ENCODE measurements at places on chromosomes 4 and X.

DNA sequence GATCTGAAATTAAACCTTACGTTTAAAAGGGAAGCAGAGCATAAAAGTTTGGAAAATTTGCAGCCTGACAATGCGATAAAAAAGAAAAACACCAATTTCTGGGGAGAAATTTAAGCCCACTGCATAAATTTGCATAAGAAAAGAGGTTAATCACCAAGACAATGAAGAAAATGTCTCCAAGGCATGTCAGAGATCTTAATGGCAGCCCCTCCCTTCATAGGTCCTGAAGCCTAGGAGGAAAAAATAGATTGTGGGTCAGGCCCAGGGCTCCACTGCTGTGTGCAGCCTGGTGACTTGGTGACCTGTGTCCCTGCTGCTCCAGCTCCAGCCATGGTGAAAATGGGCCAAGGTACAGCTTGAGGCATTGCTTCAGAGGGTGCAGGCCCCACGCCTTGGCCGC is 264.0 kb upstream of the CT83 start:
- no peak for DNase-seq

DNA sequence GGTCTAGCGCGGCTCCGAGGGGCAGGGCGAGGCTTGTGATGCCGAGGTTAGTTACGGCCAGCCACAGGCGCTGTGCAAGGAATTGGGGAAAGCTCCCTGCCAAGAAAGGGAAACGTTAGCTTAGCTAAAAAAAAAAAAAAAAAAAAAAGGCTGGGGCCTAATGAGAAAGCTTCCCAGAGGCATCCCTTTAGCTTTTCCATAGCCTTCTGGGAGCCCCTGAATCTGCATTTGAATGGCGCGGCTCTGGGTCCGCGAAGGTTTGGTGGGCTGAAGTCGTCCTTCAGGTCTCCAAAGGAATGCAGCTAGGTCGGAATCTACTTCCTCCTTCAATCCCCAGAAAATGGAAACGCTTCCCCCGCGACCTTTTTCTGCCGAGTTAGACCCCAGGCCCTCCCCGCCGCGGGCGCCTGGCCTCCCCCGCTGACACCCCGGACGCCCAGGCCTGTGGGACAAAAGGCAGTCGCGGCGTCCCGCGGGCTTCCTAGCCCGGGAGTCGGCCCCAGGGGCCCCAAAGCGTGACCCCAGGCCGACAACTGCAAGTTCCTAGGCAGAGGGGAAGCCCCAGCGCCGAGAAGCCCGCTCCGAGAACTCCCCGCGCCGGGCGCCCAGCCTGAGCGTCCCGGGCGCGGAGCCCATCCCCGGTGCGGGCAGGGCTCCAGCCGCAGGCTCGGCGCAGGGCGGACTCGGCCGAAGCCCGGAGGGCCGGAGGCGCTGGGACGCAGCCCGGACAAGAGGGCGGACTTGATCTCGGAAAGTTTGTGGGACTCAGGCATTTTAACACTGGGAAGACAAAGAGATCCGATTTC is 605 bp upstream of the FAT1 start:
- DNase-seq, result peak; percentile 23

DNA sequence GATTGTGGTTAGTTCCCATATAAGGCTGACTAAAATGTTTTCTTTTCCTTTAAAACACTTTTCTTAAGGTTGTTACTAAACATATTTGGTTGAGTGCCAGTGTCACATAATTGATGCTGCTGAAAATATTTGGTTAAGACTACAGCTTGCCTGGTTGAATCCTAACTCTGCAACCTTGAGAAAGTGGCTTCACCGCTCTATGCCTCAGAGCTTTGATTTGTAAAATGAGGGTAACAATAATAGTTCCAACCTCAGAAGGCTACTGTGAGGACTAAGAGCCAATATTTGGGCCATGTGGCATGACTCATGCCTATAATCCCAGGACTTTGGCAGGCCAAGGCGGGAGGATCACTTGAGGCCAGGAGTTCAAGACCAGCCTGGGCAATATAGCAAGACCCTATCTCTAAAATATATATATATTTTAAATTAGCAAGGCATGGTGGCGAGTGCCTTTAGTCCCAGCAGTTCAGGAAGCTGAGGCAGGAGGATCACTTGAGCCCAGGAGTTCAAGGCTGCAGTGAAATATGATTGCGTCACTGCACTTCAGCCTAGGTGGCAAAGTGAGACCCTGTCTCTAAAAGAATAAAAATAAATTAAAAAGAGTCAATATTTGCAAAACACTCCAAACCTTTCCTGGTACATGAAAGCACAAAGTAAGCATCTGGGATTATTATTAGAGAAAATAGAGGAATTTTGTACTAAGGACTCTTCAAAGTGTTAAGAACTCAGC is 7.1 kb upstream of the NEIL3 start:
- DNase-seq, result no peak

DNA sequence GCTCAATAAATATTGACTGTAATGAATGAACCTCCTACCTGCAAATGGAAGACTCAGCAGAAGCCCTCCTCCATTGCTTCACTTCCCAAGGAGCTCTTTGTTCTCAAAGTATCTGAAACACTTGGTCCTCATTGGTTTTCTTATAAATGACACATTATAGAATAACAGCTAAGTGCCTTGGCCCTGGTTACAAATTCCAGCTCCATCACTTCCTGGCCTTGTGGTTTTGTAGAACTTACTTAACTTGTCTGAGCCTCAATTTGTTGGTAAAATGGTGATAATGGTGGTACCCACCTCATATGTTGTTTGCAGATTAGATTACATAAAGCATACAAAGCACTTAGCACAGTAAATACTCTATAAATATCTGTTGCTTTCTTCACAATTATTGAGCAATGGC is 25.2 kb upstream of the SMIM20 start:
- no peak for DNase-seq

DNA sequence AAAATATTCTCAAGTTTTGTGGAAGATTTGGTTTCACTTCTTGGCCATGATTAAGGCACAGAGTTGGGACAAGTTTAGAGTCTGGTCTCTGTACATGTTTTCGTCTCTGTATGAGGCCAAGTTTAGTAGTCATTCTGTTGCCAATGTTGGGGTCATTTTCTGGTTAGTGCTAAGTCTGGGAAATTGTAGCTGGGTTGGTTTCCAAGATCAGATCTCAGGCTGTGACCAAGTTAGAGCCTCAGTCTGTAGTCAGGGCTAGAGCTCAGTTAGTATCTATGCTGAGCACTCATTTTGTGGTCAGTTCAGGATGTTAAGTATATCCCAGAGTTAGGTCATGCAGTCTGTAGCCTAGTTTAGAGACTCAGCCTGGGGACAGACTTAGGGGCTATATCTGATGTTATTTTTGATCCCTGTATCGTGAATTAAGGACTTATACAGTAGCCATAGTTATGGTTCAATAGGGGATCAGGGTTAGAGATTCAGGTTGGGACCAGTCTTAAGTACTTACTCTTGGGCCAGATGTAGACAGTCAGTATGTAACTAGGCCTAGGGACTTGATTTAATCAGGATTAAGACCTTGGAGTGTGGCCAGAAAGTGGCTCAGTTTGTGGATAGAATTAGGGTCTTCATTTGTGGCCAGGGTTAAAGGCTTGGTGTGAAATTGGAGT is 6.6 kb upstream of the ENOX2 start:
- DNase-seq, result no peak

DNA sequence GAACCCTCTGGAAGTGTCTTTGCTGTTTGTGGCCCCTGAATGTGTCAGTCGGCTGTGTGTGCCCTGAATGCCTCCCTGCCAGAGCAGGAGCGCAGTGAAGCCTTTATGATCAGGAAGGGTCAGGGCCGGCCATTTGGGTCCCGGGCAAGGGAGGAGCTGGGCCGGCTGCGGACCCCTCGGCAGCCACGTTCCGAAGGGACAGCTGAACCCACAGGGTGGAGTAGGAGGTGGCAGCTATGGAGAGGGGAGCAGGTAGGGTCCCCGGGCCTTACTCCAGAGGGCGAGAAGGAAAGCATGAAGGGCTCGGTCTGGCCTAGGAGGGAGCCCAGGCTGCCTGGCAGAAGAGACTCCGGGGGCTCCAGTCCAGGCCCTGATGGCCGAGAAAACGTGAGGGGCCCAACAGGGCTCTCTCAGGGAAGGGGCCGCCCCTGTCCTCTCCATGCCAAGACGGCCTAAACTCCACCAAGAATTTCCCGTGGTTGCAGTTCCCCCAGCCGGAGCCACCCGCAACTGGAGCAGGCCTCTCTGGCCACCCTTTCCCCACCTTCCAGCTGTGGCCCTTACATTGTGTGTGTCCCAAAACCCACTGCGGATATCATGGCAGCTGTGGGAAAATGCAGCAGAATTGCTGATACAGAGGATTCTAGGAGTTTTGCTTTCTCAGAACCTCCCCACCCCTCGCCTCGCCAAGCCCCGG is 182.2 kb upstream of the STK26 start:
- no peak for DNase-seq

GRCh38 chr4:4689694-4690440 is 148.0 kb upstream of the STX18 start:
- DNase-seq, result peak; percentile 62

- no peak for DNase-seq
Measured at GRCh38 chr4:129623233-129623875, 527.4 kb downstream of the C4orf33 start.

- DNase-seq, result no peak
Measured at GRCh38 chr4:10085828-10086505, 30.6 kb downstream of the WDR1 start.

- DNase-seq, result no peak
Measured at GRCh38 chr4:38782452-38783108, at the start of gene TLR10. TSS of gene TLR10 (minus strand) at chr4:38782990. CDS start at chr4:38775590, 7,400 bp downstream.

GRCh38 chr4:25580633-25581467 is 74.8 kb upstream of the SLC34A2 start:
- DNase-seq, result no peak

GRCh38 chr4:147831551-147832171 is 99.8 kb downstream of the ARHGAP10 start:
- DNase-seq, result no peak

- no peak for DNase-seq
Measured at GRCh38 chrX:1582686-1583437, 8.5 kb upstream of the AKAP17A start.

- no peak for DNase-seq
Measured at GRCh38 chr4:7974425-7974824, 34.8 kb upstream of the AFAP1 start.

DNA sequence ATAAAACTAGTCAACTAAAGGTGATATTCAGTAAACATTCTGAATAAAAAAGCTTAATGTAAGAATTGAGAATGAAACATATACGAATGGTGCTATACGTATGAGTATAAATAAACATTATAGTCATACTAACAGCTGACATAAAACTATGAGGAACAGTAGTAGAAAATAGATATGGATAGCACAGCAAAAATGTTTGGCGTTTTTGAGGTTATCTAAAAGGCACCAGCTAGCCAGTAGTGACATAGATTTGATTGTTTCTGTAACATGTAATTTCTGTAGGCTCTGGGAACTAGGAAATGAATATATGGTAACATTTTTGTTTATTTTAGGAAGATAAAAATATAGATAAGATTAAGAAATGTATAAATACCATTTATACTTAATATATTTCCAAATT is 69.3 kb downstream of the SNX25 start:
- no peak for DNase-seq

DNA sequence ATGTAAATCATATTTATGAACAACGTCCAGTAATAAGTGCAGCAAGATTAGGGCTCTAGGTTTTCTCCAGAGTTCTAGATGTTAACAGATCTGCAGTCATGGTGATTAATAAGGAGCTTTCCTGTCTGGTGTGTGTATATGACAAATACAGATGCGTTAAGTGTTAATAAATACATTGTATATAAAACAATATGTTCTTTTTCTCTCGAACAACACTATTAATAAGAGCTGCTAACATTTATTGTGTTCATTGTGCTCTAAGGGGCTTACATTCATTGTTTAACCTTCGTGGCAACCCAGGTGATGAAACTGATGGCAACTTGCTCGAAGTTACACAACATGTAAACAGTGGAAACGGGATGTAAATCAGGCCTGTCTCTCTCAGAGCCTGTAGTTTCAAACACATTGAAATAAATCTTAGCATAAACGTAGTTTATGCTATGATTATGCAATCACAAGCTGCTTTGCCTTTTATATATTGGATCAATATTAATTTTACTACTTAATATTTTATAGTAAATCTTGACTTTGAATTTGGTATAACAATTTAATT is 547 bp upstream of the CLGN start:
- DNase-seq, result no peak

DNA sequence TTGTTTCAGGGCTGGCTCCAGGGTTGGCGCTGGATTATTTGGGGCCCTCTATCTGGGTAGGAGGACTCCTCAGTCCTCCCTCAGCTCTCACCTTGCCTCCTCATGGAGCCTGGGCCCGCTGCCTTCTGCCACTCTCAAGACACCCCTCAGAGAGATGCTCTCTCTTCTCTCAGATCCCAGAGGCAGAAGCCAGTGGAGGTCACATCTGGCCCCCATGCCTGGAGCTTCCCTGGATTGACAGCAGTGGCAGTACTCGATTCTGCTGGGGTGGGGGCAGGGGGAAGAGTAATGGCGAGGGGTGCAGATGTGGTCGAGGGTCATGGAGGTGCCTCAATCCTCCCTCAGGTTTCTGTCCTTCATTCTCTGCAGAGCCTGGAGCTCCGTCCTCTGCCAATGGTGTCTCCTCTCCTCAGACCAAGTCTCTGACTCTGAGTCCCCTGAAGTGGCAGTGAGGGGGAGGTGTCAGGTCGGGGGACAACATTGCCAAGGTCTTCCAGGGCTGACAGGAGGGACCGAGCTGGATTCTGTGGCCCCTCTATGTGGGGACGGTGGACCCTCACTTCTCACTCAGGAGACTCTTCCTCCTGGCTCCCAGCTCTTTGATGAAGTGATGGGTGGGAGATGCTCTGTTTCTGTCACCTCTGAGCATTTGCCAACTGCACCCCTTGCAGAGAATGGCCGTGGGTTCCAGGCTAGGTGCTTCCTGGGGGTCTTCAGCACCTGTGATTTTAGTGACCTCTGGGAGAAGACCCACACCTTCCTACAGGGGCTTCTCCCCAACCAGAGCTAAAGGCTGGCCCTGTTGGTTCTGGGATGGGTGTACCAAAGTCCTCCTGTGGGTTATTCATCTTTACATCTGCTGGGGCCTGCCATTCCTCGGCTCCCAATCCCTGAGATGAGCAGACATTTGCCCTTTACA is 10.9 kb upstream of the HSFX1 start:
- DNase-seq, result no peak

DNA sequence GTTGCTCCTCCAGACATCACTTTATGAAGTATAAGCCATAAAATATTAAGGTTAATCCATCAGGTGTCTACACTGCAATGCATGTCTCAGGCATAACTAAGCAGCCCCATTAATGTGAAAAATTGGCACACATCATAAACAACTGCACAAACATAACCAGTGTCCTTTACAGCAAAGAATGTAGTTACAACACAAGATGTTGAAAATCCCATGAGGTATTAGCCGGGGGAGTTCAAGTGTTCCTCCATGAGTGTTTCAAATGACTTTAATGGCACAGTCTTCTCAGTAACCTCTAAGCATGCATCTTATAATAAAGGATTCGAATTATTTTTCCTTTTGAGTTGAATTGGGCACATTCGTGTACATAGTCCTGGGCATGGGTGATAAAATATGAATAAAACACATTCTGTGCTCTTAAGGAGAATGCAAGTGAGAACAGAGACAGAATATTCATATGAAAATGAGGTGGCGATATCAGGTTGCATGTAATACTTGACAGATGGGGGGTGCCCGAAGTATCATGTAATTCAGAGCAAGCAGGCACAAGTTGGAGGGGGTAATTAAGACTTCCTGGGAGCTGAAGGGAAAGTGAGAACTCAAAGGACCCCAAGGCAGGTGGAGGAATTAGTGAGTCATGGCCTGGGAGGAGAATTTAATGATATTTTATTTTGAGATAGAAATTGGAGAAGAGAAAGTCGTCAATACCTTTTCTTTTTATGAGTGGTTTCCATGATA is 18.2 kb upstream of the VCX2 start:
- DNase-seq, result no peak

- no peak for DNase-seq
Measured at GRCh38 chrX:105134273-105134672, 86.2 kb downstream of the TEX13A start.

Measured in GM19239 (cell line).